ENCODE measurements at places on chromosomes 11 and 22.
A peak's percentile ranks its signal among the peaks of the same experiment; 100 is the strongest.

GRCh38 chr22:46134111-46134705, 16.1 kb upstream of the PPARA start:
- no peak for DNase-seq

- no peak for DNase-seq
Observed at GRCh38 chr11:5581014-5581413, 337 bp downstream of the OR52B6 start.

DNA sequence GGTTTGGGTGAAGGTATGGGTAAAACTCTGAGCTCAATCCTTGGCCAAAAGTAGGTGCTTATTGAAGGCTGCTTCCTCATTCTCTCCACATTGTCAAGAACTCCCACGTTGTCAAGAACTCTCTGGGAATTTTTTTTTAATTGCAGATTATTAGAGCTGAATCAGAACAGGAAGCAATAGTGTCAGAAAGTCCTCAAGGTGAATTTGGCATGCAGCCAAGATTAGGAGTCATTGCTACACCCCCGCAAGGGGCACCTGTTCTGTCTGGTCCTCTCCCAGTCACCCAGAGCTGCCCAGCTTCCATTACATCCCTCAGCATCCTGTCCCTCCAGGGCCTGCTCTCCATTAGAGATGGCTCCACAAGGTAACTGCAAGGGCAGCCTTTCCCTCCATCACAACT, 996.5 kb downstream of the OPCML start:
- no peak for DNase-seq

DNA sequence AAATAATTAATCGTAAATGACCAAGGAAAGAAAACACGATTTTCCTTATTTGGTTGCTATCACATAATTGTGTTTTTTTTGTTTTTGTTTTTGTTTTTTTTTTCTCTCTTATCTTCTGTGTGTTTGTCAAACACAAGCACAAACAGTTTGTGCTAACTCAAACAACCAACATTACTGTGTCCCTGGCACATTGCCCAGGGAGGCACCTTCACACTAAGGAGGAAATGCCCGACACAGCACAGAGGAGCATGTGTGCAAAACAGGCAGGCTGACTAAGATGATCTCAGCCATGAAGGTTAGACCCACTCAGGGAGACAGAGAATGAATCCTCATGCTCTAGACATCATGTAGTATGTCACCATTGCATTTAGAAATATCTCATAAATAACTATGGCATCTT, 130.1 kb downstream of the SOX6 start:
- DNase-seq = peak; percentile 48

DNA sequence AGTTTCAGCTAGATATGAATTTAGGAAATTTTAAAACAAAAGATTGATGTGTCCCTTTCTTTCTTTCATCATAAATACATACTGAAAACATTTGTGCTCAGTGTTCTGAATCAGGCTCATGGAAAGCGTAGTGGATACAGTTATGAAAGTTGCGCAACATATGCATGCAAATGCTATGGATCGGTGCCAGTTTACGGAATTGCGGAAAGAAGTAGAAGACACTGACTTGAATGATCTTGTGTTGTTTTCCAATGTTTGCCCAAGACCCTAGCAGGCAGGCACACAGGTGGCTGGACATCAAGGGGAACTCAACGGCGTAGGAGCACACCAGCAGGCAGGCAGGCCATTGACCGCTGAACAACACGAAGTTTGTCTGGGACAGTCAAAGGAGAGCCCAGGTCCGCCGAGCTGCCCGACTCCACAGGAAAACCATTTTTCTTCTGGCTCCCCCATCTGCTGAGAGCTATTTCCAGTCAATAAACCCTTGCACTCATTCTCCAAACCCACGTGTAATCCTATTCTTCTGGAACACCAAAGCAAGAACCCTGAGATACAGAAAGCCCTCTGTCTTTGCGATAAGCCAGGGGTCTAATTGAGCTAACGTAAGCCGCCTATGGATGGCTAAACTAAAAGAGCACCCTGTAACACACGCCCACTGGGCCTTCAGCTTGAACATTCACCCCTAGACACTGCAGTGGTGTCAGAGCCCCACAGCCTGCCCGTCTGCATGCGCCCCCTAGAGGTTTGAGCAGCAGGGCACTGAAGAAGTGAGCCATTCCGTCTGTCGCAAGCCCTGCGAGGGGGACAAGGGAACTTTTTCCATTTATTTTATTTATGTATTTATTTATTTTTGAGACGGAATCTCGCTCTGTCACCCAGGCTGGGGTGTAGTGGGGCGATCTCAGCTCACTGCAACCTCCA, 7.4 kb upstream of the BIRC3 start:
- DNase-seq = no peak

GRCh38 chr11:83002522-83002921, 69.2 kb downstream of the RAB30 start:
- no peak for DNase-seq

DNA sequence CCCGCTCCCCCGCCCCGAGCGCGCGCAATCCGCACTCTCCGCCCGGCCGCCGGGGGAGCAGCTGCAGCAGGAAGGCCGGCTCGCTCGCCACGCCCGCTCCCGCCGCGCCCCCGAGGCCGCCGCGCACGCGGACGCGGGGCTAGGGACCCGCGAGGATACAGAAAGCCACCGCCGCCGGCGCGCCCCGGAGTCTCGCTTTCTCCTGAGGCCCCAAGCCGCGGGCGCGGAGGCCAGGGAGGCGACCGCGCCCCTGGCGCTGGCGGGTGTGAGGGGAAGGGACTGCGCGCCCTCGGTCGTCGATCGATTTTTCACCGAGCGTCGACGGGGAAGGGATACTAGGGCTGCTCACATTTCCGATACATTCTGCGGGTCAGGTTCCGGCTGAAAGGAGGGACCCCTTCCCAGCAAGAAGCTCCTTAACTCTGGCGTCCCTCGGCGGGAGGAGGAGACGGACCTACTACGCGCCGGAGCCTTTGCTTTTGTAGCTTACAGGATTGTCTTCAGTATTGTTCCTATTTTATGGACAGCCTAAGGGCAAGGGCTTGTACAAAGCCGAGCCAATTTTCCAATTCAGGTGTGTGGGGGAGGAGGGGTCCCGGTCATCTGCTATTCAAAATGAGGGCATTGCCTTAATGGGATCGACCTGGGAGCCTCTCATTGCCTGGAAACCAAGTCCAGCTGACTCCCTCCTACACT, 416 bp upstream of the GAB2 start:
- DNase-seq = no peak

- DNase-seq = no peak
Observed at GRCh38 chr22:23376256-23376655, 195.9 kb downstream of the BCR start.

GRCh38 chr11:102589047-102589459, 36.1 kb downstream of the MMP20 start:
- DNase-seq = no peak

GRCh38 chr11:61947486-61948210, 2.5 kb upstream of the BEST1 start:
- no peak for DNase-seq

DNA sequence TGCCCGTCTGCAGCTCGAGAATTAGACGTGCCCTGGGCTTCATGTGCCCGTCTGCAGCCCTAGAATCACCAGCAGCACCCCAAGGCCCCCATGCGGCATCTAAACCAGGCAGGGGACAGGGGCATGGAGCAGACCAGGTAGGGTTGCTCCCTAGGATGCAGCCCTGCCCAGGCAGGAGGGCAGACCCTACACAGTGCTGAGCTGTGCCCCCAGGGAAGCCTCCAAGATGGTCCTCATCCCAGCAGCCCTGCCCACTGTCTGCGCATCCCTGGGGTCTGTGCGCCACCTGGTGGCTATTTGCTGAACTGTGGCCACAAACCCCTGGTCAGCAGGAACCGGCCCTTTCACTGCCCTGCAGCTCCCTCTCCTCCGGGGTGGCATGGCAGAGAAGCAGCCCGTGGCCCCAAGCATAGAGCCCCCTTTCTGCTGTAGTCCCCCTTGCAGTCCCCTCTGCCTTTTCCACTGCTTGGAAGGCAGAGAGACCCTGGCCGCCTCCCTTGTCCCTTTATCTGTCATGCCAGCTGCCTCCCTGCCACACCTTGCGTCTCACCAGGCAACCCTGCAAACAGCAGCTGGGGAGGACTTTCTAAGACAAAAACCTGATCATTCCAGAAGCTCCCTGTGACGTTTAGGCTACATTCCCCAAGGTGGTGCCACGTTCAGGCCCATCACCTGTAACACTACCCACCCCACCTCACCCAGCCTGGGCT, 86.6 kb downstream of the KCNQ1 start:
- no peak for DNase-seq

DNA sequence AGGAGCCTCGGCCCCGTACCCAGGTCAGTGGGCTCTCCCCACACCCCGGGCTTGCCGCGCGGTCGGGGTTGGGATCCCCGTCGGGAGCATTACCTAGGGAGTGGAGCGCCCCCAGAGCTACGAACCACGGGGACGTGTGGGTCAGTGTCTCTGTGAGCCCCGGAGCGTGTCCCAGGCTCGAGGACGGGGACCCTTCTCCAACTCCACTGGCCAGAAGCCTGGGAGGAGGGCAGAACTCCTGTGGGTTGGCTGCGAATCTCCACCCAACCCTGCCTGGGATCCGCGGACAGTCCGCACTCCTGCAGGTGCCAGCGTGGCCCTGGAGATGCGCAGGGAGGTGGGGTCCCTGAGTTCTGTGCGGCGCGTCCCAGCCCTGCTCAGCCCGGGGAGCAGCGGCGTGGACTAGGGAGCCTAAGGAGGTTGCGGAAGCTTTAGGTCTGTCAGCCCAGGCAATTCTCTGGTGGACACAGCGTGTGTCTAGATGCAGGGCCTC, 346 bp downstream of the PPFIBP2 start:
- no peak for DNase-seq

GRCh38 chr11:84211896-84212295, 925.7 kb upstream of the CCDC90B start:
- no peak for DNase-seq

DNA sequence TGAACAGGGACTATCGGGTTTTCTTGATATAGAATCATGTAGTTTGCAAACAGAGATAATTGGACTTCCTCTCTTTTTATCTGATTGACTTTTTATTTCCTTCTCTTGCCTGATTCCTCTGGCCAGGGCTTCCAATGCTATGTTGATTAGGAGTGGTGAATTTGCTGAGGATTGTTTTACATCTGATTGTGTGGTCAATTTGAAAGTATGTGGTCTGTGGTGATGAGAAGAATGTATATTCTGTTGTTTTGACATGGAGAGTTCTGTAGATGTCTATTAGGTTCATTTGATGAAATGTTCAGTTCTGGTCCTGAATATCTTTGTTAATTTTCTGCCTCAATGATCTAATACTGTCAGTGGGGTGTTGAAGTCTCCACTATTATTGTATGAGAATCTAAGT, 713.2 kb upstream of the CCDC179 start:
- no peak for DNase-seq

GRCh38 chr11:14334893-14335292, 24.1 kb downstream of the RRAS2 start:
- DNase-seq = no peak

DNA sequence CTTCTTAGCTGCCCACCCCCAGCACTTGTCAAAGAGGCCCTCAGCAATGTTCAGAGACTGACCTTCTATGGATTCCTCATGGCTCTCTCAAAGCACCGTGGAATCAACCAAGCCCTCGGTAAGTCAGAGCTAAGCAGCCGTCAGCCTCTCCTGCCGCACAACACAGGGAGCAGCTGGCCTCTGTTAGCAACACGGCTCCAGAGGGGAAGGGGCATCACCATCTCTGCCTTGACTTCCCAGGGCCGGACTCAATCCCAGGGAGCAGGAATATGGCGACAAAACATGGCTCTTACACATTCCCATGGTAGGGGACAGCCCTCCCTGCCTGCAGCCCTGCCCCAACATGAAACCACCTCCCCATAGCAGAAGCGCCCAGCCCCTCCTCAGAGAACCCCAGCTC, 18.9 kb downstream of the ARFGAP2 start:
- no peak for DNase-seq

DNA sequence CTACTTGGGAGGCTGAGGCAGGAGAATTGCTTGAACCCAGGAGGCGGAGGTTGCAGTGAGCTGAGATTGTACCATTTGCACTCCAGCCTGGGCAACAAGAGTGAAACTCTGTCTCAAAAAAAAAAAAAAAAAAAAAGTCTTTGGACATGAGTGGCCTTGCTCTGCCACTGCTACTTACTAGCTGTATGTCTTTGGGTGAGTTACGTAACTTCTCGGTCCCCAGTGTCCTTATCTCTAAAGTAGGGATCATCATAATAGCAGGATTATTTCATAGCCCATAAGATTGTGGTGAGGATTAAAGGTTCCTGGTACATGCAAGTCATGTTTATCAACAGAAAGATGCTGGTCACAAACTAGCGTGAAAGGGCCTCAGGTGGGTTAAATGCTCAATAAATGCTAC, 53.9 kb upstream of the HEPHL1 start:
- no peak for DNase-seq

DNA sequence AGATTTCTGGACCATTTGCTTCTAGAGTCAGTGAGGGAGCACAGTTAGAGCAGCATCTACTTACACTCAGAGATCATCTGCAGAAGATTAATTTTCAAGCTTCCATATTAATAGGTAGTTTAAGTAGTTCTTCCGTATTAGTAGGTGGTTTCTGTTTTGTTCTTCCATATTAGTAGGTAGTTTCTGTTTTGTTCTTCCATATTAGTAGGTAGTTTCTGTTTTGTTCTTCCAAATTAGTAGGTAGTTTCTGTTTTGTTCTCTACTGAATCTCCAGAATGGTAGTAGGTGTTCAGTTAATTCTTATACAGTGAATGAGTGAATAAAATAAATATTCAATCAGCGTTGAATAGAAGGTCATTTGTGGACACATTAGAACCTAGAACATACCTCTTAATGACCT, 175.7 kb downstream of the TMEM135 start:
- DNase-seq = no peak
